ENCODE measurements at places on chromosomes 12 and 14.

DNA sequence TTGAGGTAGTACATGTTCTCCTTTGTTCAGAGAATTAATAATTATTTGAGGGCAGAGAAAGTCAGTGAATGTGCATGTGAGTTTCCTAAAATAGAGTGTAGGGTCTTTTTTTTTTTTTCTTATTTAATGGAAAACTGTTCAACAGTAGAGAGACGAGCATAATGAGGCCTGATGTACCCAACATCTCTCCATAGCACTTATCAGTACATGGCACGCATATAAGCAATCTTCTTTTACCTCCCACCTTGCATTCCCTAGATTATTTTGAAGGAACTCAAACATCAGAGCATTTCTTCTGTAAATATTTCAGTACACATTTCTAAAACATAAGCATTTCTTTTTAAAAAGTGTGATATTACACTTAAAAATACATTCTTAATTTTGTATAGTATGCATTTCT lies 87.8 kb downstream of the KTN1 start:
- no peak for DNase-seq

GRCh38 chr12:131803961-131804521 lies 24.2 kb upstream of the MMP17 start:
- DNase-seq: no peak

- DNase-seq: no peak
Observed at GRCh38 chr14:40386433-40386832, 954.2 kb upstream of the FBXO33 start.

GRCh38 chr12:130993759-130994670 lies 40.3 kb downstream of the ADGRD1 start:
- DNase-seq: no peak

DNA sequence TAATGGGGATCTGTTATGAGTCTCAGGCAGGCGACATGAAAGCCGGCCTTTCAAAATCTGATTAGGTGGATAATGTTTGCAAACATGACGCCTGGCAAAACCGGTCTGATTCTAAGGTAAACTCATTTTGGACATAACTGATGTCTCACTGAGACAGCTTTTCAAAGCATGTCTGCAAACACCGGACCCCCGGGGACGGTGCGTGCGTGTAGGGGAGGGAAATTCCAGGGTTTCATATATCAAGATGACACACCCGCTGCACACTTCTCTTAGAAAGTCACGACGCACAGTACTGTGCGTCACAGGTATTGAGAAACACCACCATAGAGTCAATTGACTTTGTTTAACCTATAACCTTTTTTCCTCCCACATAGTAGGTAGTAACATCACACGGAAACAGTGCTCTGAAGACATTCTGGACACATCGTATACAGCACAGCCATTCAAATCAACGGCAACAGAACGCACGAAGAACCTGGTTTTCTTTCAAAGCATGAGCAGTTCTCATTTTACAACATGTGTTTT lies 43.9 kb upstream of the TESC start:
- DNase-seq: no peak

GRCh38 chr12:75476071-75476470 lies 4.5 kb upstream of the GLIPR1 start:
- no peak for DNase-seq

GRCh38 chr12:106171117-106171750 lies 32.5 kb upstream of the NUAK1 start:
- DNase-seq: no peak

DNA sequence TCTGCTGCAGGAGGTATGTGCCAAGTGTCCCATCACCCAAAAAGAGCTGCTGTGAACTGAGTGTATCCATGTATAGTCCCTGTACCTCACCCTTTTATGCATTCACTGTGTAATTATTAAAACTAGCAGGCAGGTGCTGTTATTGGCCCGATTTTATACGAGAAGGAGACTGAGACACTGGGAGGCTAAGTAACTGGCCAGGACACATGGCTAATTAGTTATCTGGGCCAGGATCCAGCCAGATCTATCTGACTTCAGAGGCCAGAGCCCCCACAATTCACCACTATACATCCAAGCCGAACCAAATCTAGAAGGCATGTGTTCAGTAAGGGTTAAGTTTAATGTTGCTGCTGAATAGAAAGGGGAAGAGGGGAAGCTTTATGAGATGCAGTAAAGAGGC lies 73.4 kb downstream of the FRMD6 start:
- no peak for DNase-seq

DNA sequence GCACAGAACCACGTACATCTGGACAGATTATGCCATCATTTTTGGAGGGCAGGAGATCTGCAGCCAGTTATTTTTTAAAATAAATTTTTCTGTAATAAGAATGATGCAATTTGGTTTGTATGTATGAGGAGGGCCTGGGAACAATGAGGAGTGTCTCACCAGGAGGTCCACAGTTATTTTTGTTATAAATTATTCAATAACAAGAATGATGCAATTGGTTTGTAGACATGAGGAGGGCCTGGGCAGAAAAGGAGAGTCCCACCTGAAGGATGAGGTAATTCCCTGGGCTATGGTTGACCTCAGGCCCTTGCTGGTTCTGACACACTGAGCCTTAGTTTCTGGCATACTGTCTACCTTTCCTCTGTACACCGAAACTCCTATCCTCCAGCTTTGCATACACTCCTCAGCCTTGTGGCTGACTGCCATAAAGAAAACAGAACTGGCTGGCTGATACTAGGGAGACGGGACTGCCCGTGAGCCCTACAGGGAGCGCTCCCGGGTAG lies 9.0 kb upstream of the DCD start:
- DNase-seq: no peak

DNA sequence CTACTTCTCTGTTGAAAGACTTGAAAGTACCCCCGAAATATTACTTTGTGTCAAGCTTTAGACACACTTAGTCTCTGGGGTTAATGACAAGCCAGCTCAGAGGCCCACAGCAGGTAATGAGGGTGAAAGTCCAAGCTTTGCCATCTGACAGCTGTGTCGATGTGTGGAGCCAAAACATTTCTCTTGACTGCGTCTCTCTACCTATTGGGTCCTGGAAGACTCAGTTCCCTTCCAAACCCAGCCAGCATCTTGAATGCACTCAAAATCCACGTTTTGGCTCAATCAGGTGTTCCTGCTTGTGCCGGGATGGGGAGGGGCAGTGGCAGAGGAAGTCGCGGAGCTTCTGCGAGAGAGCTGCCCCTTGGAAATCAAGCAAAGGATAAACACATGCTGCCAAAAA lies 3.2 kb downstream of the PLXNC1 start:
- DNase-seq: no peak

GRCh38 chr14:77110286-77110685 lies 12.2 kb downstream of the CIPC start:
- no peak for DNase-seq

DNA sequence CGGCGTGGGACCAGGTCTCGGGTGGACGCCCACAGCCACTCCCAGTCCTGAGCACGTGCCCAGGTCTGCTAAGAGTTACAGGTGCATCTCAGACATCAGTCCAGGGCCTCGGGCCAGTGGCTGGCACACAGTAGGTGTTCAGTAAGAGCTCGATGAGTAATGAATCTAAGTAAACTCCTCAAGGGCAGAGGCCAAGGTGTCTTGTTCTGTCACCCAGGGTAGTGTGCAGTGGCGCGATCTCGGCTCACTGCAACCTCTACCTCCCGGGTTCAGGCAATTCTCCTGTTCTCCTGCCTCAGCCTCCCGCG lies 11.2 kb downstream of the TTC7B start:
- DNase-seq: no peak

- no peak for DNase-seq
Observed at GRCh38 chr12:52054231-52054832, 3.1 kb downstream of the NR4A1 start.

DNA sequence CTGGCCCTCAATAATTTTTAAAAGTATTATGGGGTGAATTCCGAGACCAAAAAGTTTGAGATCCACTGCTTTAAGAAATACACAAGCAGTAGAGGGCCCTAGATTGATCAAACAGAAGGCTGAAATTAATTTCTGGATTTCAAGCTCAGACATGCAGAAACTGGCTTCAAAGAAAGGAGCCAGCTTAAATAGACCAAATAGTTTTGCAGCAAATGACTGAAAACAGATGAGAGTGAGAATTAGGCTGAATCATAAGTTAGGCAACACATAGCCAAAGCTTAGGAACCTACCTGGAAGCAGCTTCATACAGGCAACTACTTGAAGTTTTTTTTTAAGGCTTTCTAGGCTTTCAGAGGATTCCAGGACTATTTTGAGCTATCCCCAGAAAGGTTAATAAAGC lies 12.4 kb downstream of the ATF7 start:
- DNase-seq: no peak

DNA sequence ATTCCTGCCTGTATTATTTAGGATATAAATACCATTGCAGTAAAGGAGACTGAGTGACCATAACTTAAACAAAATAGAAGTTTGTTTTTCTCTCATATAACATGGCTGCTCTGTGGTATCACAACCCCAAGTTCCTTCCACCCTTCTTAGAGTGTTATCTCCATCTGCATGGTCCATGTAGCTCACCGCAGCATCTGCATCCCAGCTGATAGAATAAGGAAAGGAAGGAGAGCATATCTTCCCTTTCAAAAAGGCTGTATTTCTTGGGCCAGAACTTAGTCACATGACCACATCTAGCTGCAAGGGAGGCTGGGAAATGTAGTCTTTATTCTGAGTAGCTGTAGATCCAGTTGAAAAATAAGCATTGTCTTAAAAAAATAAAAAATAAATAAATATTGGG lies 184.8 kb upstream of the NUDT4 start:
- no peak for DNase-seq

DNA sequence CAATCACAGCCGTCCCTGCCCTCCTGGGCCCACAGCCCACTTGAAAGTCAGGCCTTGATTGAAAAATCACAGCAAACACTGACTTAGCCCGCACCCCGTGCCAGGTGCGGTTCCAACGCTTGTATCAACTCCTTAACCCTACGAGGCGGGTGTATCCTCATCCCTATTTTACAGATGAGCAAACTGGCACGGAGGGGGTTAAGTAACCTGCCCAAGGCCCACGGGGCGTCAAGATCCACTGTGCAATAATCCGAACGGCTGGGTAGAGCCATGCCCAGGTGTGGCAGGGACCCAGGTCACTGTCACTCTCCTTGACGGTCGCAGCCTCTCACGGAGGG lies 583 bp downstream of the DNAH10 start:
- no peak for DNase-seq

GRCh38 chr14:53793790-53794505 lies 162.7 kb downstream of the BMP4 start:
- DNase-seq: no peak

DNA sequence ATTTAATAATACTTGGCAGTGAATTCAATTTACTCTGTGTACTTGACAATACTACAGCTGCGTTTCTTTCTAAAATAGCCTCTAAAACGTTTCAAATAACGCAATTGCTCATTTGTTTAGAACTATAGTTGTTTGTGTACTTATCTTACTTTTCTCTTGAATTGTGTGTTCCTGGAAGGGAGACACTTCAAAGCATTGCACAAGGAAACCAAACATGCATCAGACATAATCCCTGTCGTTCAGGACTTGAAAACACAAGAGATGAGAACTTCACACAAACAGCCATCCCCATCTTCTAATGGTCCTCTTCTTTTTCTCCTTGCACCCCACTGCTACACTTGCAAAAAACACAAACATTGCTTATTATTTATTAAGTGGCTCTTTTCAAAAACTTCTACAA lies 38.5 kb downstream of the PTGER2 start:
- no peak for DNase-seq

GRCh38 chr12:93736640-93737178 lies 59.5 kb downstream of the CRADD start:
- DNase-seq: no peak

DNA sequence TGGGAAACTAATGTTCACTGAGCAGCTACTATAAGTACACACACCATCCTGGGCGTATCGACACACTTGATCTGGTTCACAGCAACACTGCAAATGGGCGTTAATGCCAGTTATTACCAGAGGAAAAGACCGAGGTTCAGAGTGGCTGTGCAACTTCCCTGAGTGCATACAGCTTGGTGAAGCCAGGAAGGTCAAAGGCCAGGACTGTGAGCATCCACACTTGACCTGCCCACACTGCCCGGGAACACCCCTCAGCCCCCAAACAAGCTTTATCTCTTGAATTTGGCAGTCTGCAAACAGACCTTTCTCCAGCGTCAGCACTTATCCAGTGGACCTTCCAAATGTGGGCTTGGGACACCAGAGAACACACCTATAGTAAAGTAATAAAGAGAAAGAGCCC lies 312.6 kb downstream of the BCL11B start:
- DNase-seq: peak; percentile 53

DNA sequence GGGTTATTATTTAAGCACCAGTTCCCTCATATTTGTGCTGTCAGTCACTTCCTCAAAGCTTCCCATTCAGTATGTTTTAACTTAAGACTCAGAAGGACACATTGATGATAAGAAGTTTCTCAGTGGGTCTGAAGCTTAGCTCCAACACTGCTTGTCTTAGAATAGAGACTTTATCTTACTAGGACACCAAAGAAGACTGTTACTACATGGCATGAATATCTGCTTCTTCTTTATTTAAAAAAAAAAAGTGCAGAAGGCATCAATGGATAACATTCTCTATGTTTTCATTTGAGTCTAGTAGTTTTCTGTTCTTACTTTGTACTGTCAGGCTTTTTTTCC lies 404.2 kb downstream of the DAD1 start:
- no peak for DNase-seq

DNA sequence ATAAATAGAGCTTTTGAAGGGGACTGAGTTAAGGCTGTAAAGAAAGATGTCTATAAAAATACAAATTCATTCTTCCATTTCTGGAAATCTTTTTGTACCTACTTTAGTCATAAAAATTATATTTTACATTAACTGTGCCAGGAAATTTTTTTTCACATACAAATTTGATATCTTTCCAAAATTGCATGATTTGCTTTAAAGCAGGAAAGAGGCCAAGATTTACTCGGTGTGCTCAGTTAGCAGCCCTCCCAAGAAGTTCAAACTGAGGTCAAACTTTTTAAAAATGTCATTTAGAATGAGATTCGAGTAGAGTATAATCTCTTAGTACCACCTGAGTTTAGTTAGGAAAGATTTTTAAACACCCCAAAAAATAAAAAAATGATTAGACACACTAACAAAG lies 173.2 kb upstream of the GRIP1 start:
- DNase-seq: no peak

- no peak for DNase-seq
Observed at GRCh38 chr14:90647473-90648005, 168.7 kb downstream of the TTC7B start.

DNA sequence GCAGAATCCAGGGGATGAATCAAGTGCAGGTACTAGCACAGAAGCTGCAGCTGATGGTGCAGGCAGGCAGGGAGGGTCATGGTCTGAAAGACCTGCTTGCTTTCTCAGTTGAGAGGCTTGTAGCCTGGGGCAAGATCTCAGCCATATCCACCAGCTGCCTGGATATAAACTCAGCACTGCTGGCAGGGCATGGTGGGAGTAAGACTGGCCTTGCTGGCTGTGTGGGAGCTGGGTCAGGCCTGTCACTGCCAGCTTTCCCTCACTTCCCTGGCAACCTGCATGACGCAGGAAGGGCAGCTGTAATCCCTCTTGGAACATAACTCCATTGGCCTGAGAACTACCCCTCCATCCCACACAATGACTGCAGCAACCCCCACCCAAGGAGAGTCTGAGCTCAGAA lies 230.1 kb downstream of the ANO6 start:
- no peak for DNase-seq

Data from right atrium auricular region (tissue), 2 donors.